NCI-H146 (cell line): ENCODE measurements at places on chromosomes 4 and X.
A peak's percentile ranks its signal among the peaks of the same experiment; 100 is the strongest.

GRCh38 chr4:109078724-109079123 is 223.7 kb downstream of the COL25A1 start:
- no peak for DNase-seq

GRCh38 chrX:115968436-115969252 is 201.9 kb upstream of the AGTR2 start:
- peak; percentile 93 for DNase-seq

DNA sequence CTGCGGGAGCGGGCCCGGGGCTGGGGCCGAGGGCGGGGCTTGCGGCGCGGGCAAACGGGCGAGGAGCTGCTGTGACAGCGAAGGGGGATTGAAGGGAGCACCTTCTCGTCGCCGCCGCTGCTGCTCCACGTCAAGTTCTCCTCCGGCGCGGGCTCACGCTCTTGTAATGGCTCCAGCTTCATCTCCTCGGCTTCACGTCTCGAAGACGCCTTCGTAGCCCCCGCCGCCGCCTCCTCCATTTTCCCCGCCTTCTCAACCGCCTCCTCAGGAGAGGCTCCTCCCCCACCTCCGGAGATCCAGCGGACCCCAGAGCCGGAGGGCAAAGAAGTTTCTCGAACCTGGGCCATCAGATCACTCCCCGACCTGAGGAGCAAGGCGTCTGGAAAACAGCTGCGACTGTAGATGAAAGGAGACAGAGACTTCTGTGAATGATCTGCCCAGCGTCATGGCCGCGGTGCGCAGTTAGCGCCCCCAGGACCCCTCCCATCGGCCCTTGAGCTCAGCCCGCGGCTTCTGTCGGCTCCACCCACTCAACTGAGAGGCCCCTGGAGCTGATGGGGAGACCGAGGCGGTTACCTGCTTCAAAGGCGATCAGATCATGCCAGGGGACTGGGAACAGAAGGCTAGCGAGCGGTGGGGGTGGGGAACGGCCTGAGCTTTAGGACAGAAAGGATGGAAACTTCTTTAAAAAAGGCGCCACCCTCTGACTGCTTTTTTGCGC is 895 bp downstream of the USP51 start:
- peak; percentile 22 for DNase-seq

GRCh38 chr4:6327220-6327917 is 57.7 kb downstream of the WFS1 start:
- DNase-seq: peak; percentile 65

GRCh38 chr4:180518906-180519305 is 1724.3 kb upstream of the TENM3 start:
- no peak for DNase-seq

GRCh38 chr4:120263618-120264017 is 197.0 kb upstream of the MAD2L1 start:
- DNase-seq: no peak

GRCh38 chr4:145523117-145523516 is 41.5 kb downstream of the SMAD1 start:
- no peak for DNase-seq

DNA sequence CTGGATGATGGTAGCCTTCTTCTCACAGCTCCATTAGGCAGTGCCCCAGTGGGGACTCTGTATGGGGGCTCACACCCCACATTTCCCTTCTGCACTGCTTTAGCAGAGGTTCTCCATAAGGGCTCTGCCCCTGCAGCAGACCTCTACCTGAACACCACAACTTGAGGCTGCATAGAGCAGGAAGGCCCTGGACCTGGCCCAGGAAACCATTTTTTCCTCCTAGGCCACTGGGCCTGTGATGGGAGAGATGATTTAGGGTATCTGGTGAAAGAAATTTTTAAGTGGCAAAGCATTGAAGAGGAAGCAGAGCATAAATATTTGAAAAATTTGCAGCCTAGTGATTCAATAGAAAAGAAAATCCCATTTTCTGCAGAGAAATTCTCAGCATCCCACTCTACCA is 17.3 kb downstream of the F8A3 start:
- no peak for DNase-seq

DNA sequence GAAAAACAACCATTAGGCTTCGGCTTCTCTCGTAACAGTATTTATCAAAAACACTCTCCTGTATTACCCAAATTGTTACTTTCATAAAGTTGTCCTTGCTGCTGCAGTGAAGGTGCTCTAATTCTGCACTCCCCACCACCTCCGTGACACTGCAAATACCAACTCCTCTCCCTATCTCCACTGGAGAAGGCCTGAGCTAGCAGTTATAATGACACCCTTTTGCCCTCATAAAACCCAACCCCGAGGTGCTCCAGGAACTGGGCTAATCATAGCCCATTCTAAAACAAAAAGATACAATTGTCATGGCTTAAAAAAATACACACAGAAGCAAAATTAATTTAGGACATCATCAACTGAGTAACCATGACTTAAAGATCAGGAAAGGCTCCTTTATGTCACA is 59.2 kb downstream of the MAP7D2 start:
- DNase-seq: no peak

DNA sequence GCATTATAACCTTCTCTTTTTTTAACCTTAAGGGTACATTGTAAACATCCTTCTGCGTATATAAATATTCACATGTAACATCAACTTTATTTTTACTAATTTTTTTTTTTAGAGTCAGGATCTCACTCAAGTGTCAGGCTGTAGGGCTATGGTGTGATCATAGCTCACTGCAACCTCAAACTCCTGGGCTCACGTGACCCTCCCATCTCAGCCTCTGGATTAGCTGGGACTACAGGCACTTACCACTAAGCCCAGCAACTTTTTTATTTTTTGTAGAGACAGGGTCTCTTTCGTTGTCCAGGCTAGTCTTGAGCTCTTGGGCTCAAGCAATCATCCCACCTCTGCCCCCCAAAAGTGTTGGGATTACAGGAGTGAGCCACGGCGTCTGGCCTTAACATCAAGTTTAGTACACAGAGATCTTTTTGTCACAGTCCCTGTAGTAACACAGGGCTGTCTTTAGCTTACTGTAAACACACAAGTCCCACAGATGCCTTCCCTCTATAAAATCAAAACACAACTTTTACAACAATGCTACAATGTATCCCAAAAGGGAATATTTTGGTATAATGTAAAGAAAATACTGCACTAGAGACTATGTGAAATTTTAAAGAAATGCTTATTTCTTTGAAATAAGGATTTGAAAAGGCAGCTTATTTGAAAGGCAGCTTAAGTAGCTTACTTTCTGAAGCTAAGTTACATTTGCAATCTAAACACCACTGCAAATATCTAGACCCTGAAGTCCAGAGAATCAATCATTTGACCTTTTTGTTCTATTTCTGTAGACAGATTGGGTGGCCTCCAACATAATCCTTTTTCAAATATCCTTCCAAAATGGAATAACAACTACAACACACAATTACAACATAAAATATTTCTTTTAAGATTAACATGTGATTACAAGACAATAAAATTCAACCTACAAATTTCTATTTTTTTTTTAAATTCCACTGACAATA is 116.0 kb downstream of the APBB2 start:
- no peak for DNase-seq

DNA sequence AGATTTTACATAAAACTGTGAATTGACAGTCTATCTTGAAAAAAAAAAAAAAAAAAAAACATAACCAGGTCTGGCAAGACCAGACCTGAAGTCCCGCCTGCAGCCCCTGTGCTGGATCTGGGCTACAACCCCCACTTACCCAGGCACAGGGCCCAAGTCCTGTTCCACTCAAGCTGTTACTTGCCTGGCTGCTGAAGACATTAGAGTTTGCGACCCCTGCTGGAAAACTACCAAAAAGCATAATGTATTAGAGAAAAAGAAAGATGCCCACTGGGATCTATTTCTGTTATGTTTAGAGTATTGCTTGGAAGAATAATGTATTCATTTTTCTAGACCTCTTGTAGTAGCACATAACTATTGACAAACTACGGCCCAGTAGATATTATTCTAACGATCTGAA is 4.7 kb downstream of the HS3ST1 start:
- peak; percentile 30 for DNase-seq

DNA sequence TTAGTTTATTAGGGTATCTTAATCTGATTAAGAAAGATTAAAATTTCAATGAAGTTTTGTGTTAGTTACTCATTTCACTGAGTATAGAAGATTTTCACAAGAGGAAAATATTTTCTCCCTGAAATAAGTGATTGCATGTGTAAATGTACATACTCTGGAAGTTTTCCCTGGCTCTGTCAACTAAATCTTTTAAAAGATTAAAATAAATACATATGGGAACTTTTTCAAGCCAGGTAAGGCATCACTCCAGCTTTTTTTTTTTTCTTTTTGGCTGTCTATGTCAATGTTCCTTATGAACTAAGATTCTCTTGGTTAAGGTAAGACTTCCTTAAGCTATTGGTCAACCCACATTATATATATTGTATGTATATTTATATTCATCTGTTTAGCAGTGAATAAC is 117.6 kb downstream of the CBR4 start:
- no peak for DNase-seq

DNA sequence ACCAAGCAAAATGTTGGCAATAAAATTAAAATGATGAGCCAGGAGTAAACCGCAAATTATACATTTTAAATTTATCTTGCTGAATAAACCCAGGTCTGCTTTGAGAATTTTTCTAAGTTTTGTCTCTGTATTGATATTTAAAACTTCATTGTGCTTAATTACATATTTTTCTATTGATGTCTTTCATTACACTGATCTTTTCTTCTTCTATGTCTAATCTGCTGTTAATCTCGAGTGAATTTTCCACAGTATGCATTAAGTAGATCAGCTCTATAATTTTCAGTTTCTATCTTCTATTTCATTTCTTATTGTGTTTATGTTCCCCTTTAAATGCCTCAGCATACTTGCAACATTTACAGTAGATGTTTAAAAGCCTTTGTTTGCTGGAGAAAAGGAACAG is 918.7 kb downstream of the FAT4 start:
- no peak for DNase-seq

GRCh38 chr4:184952522-184952921 is 65.8 kb upstream of the HELT start:
- DNase-seq: no peak

GRCh38 chr4:24895461-24895860 is 17.4 kb downstream of the CCDC149 start:
- DNase-seq: no peak

GRCh38 chr4:3313556-3314228 is 20.9 kb downstream of the RGS12 start:
- DNase-seq: no peak

GRCh38 chr4:8913121-8913857 is 41.6 kb upstream of the HMX1 start:
- no peak for DNase-seq

- DNase-seq: no peak
These were observed 29.3 kb upstream of the MYOZ2 start for GRCh38 chr4:119106036-119107000.

DNA sequence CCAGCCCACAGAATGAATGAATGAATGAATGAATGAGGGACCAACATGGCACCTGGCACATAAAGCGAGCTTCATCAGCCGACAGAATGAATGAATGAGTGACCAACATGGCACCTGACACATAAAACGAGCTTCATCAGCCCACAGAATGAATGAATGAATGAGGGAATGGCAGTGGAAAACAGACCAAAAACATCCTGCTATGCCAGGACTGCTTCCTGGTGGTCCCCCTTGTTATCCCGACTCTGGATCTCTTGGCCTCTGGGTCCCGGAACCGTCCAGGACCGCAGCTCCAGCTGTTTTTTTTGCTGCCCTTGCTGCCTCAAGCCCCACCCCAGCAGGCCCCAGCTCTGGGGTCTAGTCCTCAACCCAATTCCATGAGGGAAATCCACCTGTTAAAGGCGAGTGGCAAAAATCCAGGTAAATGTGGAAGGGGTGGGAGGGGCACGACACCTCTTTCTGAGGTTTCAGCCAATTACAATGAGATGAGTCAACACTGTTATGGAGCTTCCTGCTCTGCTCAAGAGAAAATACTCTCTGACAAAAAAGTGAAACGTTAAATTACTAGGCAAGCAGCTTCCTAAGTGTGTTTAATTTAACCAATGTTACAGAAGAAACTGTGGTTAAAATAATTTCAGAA is 72.0 kb upstream of the MTNR1A start:
- no peak for DNase-seq

DNA sequence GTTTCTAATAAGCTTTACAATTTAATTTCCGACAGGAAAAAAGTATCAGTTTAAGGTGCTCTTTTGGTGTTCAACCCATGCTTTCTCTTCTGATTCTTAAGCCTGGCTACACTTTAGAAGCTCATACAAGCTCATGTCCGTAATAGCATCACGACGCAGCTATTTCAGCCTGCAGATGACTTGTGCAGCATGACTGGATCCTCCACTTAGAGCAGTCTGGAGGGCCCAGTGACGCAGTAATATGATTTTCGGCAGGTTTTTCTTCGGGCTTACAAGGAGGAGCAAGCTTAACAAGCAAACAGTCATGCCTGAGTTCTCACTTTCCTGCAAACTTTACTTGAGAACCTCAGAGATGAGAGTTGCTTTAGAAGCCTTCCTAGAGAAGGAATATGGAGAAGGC is 85.3 kb upstream of the MAML3 start:
- peak; percentile 47 for DNase-seq

- no peak for DNase-seq
These were observed 643.3 kb upstream of the FAM241A start for GRCh38 chr4:111501946-111502345.

DNA sequence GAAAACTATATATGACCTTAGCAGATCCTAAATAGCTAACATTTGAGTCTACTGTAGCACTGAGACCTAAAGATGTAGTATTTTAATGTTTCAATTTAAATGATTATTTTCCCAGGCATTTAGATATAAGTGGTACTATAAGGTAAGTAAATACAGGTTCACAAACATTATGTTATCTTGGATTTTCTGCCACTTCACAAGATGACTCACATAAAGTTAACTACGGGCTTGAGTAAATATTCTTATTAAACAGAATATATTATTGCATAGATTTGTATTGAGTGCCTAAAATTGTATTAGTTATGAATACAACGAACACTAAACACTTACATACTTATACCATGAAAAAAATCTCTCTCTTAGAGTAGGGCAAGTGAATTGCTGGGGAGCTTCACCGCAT is 34.2 kb upstream of the VCX3B start:
- DNase-seq: no peak

- DNase-seq: no peak
These were observed 1.4 kb downstream of the AR start for GRCh38 chrX:67545036-67545821.

- no peak for DNase-seq
These were observed 219.0 kb upstream of the DKK2 start for GRCh38 chr4:107255114-107255513.

GRCh38 chr4:93317561-93317960 is 511.0 kb upstream of the ATOH1 start:
- DNase-seq: peak; percentile 3

GRCh38 chr4:97432551-97432950 is 710.7 kb downstream of the STPG2 start:
- no peak for DNase-seq

- DNase-seq: peak; percentile 9
These were observed 155.8 kb downstream of the PPP3CA start for GRCh38 chr4:101191302-101192098.

GRCh38 chrX:134528960-134529359 is 69.0 kb downstream of the HPRT1 start:
- DNase-seq: no peak
